Stimulated activated CD4-positive, alpha-beta T cell treated with anti-CD3 and anti-CD28 coated beads, Interleukin-2, amount 100 ng/mL, for 24 hours (primary cell): ENCODE measurements at places on chromosomes 7 and 10.

DNA sequence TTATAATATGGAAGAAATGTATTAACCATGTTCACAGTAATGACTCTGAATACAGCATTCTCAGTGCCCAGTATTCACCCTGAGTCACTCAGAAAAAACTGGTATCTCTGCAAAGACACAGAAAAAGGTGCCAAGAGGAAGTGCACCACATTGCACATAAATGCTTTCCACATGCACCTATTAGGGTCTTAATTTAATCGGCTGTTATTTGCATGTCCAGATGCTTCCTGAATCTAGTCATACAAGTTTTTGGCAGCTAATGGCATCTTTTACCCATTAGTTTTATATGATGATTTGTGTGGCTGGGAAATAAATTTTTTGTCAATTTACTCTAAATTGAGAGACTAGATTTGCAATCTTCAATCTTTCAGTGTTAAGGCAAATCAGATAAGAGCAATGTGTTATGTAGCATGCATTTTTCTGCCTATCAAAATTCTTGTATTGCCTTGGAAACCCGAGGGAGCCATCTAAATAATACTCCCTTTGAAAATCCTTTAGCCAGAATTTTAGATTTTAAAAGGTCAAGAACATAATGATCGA is 58.2 kb downstream of the ZNF680 start:
- no peak for DNase-seq

GRCh38 chr10:80412486-80412885 is 4.1 kb downstream of the PRXL2A start:
- no peak for DNase-seq

DNA sequence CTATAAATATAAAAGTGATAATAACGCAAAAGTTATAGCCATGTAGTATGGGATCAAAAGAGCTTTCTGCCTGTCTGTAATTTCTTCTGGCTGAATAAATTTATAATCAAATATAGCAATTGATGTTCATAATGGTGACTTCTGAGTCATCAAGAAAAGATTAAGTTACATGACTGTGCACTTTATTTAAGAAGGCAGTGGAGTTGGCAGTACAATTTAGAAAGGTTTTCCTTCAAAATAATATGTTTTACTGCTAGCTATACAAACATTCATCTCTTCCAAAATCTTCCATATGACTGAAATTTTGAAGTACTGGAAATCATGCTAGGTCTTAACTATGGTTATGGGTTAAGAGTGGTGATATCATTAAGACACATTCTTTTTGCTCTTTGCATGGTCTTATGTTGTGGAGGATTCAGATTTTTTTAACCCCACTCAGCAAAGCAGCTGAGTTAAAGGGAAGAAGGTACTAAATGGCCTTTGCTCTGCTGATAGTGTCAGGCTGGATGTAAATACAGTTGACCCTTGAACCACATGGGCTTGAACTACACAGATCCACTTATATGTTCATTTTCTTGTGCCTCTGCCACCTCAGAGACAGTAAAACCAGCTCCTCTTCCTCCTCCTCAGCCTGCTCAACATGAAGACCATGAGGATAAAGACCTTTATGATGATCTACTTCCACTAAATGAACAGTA is 323.6 kb downstream of the BBS9 start:
- no peak for DNase-seq

DNA sequence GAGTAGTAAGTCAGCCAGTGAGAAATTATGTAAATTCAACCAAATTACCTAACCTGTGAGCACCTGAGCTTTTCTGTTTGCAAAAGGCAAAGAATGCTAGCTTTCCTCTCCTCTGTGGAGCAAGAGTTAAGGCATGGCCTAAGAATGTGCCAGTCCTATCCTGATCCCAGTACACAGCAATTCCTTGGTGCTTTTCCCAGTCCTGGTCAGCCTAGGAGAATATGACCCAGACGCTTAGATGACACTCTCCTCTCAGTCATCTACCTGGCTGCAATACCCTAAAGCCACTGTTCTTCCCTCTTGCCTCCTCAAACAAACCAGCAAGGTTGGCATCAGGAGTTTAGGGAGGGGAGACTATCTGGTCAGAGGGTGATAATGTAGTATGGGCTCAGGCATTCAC is 4.1 kb downstream of the PDLIM1 start:
- DNase-seq, result no peak

DNA sequence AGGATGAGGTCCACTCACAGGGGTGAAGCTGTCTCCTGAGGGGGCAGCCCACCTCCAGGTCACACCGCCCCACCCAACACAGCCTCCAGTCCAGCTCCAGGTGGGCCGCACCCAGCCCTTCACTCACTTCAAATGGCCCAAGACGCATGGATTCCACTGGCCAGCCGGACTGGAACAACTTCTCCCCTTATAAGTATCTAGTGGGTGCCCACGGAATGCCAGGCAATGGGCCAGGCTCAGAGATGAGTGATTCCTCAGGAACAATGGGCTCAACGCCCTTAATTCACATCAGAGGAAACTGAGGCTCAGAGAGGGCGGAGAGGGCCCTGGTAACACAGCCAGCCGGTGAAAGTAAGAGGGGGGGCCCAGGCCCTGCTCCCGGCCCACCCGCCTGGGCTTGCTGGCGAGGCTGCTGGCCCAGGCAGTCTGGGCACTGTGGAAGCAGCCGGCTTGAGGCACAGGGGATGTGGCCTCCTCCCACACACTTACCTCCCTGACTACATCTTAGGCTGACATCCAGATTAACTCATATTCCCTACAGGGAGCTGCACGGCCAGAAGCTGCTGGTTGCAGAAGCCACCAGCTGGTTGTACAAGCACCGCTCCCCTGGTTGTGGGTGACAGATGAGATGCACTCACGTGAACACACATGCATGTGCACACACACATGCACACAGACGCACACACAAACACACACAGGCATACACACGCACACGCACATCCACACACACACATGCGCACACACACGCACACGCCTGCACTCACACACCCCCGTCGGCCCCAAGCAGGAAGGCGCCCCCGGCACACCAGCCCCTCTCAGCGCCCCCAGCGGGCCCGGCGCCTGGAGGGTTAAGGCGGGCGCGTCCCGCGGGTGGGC is 1.0 kb upstream of the FAM20C start:
- DNase-seq, result peak; percentile 9

DNA sequence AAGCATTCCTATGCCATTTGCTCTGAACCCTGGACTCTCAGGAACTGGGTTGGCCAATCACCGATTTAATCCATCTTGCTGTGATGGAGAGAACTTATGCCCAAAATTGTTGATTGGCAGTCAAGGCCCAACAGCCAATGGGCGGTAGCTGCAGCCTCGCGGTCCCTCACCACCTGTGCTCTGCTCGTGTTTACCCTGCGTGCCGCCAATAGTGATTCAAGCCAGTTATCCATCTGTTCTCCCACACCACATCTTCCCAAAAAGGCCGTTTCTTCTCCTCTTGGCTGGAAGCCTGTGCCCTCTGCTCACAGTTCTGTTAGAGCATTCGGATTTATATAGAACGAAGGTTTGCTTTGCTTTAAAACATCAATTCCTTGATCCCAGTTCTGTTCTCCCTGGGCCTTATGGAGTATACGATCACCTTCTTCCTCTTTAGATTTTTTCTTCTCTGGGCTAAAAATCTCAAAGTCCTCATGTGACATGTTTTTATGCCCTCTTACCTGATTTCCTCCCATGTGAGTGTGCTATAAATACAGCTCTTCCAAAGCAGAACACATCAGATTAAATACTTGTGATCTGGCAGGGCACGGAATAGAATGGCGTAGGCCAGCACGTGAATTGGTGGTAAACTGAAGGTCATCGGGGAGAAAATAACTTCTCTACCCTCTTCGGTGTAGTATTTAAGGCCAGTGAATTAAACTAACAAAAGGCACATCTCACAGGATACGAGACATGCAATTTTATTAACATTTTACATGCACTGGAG is 212.8 kb downstream of the NSUN6 start:
- DNase-seq, result no peak

DNA sequence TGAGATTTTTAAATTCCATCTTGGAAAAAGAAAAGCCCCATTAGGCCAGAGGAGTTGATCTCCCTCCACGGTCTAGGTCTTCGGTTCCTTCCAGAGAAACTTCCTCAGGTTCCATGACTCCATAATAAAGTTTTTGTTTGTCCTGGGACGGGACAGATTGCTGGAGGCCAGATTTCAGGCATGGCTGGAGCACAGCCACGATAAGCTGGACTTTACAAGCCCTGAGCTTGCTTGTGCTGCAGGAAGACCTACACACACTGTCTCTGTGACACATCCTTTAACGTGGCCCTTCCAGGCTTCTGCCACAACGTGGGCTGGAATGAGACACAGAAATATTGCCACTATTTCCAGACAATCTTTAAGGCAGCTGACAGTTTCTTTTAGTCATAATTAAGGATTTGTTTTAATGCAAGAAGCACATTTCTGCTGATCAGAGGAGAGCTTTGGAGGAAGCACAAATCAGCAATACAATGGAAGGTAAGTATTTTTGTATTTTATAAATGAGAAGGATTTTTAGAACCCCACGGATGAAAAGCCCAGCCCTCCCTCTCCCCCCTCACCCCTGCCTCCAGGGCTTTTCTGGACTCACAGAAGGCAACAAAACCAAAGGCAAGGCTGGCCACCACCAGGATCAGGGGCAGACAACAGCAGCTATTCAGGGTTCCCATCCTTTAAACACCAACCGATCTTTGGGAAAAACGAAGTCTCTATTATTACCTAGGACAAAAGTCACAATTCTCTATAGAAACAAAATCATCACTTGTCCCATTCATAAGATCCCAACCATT is 6.5 kb downstream of the CTBP2 start:
- DNase-seq, result no peak

GRCh38 chr10:22752272-22752889 is 38.0 kb upstream of the PIP4K2A start:
- no peak for DNase-seq

GRCh38 chr10:96758423-96758822 is 38.1 kb upstream of the PIK3AP1 start:
- no peak for DNase-seq

DNA sequence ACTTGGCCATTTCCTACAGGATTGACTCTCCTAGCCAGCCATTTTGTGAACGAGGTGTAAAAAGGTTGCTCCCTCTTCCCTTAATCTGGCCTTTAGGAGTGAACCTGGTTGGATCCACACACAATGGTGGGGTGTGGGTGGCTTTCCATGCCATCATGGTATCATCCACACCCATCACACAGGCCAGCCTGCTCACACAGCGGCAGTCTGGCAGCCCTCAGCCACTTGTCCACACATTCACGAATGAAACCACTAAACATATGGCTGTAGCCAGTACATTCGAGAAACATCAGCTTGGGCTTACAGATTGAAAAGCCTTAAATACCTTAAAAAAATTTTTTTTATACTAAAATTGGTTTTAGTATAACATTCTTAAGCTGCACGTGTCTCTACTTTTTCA is 31.9 kb downstream of the NEUROD6 start:
- DNase-seq, result no peak

DNA sequence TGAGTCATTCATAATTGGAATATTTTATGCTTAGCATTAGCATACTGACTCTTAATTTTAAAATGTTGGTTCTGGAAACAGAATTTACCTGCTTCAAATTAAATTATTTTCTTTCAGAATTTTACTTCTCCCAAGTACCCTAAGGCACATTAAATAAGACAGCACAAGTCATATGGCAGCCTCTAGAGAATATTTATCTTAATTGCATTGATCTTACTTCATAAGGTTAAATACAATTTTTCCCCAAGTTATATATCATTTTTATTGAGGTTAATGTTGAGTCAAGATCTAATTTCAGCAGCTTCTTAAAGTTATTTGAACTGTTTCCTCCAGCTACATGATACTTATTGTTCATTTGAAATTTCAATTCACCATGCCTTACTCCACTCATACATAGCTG is 123.1 kb upstream of the IMMP2L start:
- no peak for DNase-seq

- peak; percentile 26 for DNase-seq
These were observed 613 bp downstream of the USP6NL start for GRCh38 chr10:11610826-11611247.

- DNase-seq, result no peak
These were observed 60.5 kb downstream of the POM121L12 start for GRCh38 chr7:53095731-53096501.

GRCh38 chr10:3010334-3010733 is 57.0 kb upstream of the PFKP start:
- no peak for DNase-seq

DNA sequence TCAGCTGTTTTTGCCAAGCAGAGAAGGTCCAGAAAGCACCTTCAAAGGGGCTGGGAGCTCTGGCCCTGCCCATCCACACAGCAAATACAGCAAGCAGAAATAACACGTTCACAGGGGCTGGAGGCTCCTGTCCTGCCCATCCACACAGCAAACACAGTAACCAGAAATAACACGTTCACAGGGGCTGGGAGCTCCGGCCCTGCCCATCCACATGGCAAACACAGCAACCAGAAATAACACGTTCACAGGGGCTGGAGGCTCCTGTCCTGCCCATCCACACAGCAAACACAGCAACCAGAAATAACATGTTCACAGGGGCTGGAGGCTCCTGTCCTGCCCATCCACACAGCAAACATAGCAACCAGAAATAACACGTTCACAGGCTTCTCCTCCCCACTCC is 558.1 kb downstream of the PTPRN2 start:
- no peak for DNase-seq

DNA sequence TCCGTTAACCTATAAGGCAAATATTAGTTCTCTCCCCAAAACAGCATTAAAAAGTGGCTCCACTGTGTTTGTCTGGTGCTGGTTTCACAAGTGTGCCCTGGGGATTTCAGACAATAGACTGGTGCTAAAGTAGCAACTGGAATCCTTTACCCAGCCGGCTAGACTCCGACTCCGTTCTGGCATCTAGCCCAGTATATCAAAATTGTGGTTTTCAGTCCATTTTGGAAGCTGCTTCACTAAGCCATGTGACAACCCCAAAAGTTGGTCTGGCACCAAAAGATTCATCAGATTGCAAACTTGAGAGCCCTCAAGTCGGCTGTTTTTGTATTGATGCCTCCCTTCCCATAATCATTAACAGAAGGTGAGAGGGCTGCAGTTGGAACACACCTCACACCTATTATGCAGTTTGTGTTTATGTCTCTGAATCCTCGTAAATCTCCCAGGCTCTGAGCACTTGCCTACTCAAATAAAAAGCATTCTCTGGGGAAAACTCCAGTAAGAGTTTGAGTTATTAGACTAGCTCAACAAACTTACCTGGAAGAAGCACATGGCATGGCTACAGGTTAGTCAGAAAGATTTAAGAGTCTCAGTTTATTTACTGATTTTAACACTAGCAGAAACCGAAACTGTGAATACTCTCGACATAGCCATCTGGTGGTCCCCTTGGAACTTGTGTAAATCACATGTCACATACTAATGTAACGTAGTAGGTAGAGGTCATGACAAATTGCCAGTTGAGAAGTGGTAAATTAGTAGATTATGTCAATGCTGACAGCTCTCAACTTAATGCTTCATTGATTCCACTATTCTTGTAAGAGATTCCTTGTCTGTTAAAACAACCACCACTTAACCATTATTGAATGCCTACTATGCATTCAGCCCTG is 14.8 kb upstream of the WNT16 start:
- DNase-seq, result no peak

GRCh38 chr7:128737867-128738385 is 1.2 kb upstream of the CALU start:
- no peak for DNase-seq

- no peak for DNase-seq
These were observed 75.8 kb downstream of the C1GALT1 start for GRCh38 chr7:7257899-7258692.

GRCh38 chr10:49164559-49165188 is 23.5 kb downstream of the TMEM273 start:
- DNase-seq, result peak; percentile 39
